Fibroblast of skin of right quadriceps (primary cell): ENCODE measurements at places on chromosomes 5 and 9.

- no peak for DNase-seq
These were observed 197.6 kb downstream of the NR3C1 start for GRCh38 chr5:143205883-143206195.

DNA sequence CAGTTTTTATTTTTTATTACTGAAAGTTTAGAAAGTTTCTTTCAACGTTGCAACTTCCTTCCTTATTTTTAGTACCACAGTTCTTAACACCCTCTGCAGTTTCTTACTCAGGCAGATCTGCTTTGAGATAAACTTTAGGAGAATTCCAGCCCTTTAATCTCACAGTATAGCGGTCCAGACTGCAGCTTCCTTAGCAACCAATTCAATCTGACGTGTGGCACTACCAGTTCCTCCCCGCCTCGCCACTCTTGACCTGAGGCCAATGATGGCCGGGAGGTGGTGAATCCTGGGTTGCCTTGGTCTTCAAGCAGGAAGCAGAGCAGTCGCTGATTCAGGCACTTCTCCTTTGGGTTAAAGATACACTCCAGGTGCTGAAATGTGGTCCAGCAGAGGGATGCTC lies 334.3 kb upstream of the TRPC7 start:
- DNase-seq = no peak

DNA sequence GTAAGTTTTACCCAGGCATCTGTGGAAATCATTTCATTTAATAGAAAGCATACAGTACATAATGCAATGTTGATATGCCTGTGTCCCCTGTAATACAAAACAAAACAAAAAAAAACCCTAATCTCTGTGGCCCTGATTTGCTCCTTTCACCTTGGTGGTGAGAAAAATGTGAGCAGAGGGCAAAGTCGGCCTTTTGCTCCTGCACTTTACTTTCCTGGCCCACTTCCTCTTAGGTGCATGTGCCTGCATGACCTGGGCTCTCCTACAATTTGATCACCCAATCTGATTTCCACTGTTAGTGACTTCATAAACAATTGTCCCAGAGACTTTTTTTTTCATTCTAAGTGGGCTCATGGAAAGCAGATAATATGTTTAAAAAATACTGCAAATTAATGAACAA lies 424.3 kb downstream of the SEMA5A start:
- DNase-seq = no peak

DNA sequence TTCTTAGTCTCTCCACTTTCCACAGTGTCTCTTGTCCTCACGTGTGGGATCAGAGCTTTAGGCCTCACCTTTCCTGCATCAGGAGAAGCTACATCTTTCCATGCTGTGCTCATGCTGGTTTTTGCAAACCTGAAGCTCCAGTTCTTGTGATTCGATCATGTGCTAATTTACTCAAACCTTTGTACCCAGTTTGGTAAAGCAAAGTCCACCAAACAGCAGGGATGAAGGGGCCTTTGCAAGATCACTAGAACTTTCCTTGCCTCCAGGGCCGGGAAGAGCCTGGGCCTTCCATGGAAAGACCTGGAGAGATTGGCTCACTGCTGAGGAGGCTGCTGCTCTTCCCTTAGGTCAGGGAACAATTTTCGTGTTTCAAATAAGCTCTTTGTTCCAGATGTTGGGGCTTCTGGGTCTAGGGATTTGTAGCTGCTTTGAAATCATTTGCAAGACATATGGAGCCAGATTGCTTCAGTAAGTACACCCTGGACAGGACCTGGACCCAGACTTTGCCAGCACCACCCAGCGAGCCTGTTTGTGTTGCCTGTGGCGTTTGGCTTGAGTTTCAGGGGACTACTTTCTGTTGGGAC lies 18.7 kb upstream of the SPATA31E1 start:
- DNase-seq = no peak

- DNase-seq = no peak
These were observed 28.7 kb downstream of the PTTG1 start for GRCh38 chr5:160450164-160450932.
